SW 1271 (cell line): ENCODE measurements at places on chromosomes 4 and X.

GRCh38 chr4:69754926-69755580, 5.4 kb downstream of the SULT1B1 start:
- DNase-seq: no peak

- no peak for DNase-seq
Observed at GRCh38 chr4:53785996-53786395, 194.7 kb upstream of the LNX1 start.

GRCh38 chrX:50799531-50799961, 14.4 kb downstream of the SHROOM4 start:
- DNase-seq: no peak

DNA sequence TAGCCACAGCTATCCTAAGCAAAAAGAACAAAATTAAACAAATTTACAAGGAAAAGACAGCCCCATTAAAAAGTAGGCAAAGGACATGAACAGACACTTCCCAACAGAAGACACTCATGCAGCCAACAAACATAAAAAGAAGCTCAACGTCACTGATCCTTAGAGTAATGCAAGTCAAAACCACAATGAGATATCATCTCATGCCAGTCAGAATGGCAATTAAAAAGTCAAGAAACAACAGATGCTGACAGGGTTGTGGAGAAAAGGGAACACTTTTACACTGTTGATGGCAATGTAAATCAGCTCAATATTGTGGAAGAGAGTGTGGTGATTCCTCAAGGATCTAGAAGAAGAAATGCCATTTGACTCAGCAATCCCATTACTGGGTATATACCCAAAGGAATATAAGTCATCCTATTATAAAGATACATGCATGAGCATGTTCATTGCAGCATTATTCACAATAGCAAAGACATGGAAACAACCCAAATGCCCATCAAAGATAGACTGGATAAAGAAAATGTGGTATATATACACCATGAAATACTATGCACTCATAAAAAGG, 163.0 kb upstream of the TET2 start:
- no peak for DNase-seq

DNA sequence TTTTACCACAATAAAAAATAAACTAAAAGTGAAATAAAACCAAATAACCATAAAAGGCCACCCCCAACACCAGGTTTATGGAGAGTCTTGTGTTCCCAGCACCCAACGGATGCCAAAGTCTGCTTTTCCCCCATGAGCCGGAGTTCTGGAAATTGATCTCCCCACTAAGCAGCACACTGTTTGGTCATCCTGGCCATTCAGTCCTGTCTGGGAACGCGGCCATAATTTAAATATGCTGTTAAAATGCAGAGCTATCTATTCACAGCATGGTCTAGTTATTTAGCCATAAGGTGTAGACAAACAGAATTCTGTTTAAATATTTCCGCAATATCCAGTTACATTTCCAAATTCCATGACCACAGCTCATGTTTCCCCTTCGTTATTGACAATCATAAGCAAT, 129.6 kb upstream of the TBL1X start:
- DNase-seq: no peak

DNA sequence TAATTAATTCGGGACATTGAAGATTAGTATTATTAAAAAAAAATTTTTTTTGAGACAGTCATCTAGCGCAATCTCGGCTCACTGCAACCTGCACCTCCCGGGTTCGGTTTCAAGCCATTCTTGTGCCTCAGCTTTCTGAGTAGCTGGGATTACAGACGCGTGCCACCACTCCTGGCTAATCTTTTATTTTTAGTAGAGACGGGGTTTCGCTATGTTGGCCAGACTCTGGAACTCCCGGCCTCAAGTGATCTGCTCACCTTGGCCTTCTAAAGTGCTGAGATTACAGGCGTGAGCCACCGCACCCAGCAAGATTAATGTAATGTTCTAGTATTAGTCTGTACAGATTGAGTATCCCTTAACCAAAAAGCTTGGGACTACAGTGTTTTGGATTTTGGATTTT, 32.7 kb downstream of the REST start:
- no peak for DNase-seq

DNA sequence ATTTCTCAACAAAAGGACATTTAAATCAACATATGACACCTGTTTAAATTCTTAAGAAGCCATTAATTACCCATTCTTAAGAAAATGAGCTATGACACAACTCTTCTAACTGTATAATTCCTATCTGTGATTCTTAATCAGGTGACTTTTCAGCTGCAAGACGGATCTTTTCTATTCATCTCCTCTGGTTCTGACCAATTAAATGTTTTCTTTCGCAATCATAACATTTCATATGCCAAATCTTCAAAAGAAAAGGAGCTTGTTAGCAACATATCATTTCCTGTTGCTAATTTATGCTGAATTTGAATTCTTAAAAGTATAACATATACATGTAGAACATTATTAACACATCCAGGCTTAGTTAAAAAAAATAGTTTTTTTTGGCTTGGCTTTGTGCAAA, 62.5 kb downstream of the SEL1L3 start:
- no peak for DNase-seq

GRCh38 chrX:53284684-53285447, 3.5 kb upstream of the IQSEC2 start:
- DNase-seq: no peak

GRCh38 chrX:16148896-16149295, 18.4 kb upstream of the MAGEB17 start:
- DNase-seq: no peak

DNA sequence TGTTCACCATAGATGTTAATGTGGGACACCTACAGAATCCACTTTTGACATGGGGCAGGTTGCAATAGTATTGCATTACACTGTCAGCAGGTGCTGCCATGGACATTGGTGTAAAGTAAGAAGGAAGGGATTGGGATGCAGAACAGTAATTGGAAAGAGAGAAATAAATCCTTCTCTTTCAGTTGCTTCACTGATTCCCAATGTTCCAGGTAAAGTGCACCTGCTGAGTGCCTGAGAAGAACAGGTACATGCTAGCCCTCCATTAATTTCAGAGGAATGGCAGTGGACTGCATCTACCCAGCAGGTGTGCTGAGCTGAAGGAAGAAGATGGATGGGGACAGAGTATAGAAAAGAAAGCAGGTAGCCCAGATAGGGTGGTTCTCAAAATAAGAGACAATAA, 248.5 kb downstream of the TENM3 start:
- no peak for DNase-seq

DNA sequence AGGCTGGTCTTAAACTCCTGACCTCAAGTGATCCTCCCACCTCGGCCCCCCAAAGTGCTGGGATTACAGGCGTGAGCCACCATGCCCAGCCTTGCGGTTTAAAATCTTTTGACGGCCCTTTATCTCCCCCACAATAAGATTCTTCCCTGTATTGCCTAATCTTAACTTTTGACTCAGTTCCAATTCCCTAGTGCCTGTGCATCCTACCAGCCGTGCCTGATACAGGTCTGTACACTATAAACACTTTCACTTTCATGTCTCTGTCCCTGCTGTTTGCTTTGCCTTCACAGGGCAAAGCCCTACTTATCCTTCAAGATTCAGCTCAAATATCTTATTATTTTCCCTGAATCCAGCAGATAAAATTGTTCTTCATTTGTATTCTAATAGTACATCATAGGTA, 74.6 kb downstream of the WDR44 start:
- DNase-seq: no peak

GRCh38 chrX:12929701-12930100, 23.3 kb downstream of the TLR8 start:
- DNase-seq: no peak

GRCh38 chr4:87811977-87812376, 12.6 kb downstream of the IBSP start:
- no peak for DNase-seq

GRCh38 chr4:53197772-53198142, 168.1 kb downstream of the SCFD2 start:
- no peak for DNase-seq

DNA sequence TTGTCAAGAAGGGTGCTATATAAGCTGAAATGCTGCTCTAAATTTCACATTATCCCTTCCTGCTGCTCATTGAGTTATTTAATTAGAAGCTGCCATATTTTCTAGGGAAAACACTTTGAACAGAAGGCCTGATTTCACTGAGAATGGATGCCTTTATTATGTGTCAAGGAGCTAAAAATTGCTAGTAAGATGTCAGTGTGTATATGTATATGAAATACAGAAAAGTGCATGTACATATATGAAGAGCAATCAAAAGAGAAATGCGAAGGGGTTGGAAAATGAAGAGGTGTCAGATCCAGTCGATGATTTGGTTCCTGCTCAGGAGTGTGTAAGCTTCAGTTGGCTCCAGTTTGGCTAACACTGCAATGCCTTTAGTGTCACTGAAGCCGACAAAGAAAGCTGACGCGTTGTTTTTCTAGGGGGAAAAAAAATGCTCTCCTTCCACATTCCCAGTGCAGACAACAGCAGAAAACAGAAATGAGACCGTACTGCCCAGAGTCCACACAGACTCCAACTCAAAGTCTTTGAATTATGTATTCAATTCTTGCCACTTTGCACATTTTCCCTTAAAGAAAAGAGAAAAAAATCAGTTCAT, 154.2 kb downstream of the NHS start:
- DNase-seq: no peak

GRCh38 chrX:19805046-19805690, 82.2 kb downstream of the SH3KBP1 start:
- no peak for DNase-seq

GRCh38 chr4:24279911-24280375, 304.4 kb downstream of the DHX15 start:
- no peak for DNase-seq
